ENCODE measurements at places on chromosomes 5 and 9.

DNA sequence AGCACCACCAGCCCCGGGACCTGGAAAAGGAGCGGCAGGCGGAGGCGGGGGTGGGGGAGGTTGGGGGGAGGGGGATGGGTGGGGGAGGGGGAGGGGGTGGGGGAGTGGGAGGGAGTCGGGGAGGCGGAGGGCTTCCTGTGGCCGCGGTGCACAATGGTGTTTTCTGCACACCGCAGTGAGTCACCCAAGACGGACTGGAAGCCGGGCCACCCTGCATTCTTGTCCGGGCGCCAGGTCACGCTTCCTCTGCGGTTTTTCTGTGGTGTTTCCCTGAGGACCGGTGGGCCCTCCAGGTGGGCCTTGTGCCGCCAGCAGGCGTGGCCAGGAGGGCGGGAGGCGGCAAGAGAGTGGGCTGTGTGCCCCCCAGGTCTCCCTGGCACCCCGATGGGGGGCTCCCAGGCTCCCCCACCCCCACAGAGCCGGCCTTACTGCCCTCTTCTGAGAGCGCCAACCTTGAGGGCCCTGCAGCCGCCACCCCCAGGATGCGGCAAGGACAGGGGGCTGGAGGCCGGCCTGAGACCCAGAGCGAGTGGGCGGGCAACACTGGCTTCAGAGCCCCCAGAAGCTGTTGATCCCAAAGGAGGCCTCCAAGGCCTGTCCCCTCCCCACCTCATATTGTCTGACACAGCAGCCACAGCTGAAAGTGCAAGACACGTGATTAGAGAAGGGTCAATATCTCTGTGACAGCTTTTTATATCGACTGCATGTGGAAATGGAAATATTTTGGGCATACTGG, 11.1 kb downstream of the EXD3 start:
- DNase-seq: no peak

DNA sequence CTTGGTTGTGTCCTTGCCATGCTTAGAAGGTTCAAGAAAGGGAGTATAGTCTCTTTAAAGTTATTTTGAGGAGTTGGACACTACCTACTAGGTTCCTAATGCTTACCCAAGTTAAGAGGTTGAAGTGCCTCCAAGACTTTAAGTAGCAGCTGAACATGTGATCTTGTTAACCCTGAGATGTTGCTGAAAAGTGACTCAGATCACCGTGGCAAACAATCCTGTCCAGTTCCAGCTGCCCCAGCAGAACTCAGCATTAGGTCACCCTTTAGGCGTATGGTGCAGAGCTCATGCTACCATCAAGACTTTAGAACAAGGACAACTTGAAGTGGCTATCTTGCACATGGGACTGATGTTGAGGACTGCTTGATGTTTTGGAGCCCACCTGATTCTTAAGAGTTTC, 22.5 kb downstream of the ZNF462 start:
- DNase-seq: no peak

GRCh38 chr9:89359751-89360261, 41.5 kb downstream of the SECISBP2 start:
- no peak for DNase-seq

GRCh38 chr5:74863726-74864125, 2.5 kb downstream of the FAM169A start:
- no peak for DNase-seq

- no peak for DNase-seq
Observed at GRCh38 chr5:142888469-142889085, 118.4 kb downstream of the ARHGAP26 start.

- DNase-seq: no peak
Observed at GRCh38 chr9:128099231-128099931, 28.1 kb downstream of the PTGES2 start.

DNA sequence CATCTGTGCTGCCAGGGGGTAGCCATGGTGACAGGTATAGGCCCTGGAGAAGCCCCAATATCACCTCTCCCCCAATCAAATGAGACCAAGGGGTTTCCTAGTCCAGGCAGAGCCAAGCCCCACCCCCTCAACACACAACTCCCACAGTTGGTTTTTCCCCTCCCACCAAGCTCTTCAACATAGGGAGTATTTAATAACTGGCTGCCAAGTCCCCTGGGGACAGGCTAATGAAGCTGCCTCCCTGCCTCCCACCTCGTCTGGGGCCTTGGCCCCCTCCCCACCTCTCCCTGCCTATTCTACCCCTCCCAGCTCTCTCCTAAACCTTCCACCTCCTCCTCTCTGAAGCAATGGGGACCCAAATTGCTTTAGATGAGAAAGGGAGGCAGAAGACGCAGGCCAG, 23.4 kb downstream of the CPLX2 start:
- no peak for DNase-seq

All from right kidney (tissue), 9 donors.